ENCODE measurements at places on chromosomes 6 and 20.

- DNase-seq, result peak; percentile 70
These were observed 29.9 kb upstream of the PREP start for GRCh38 chr6:105432797-105433196.

GRCh38 chr20:34260208-34260942 is 19.2 kb downstream of the ASIP start:
- no peak for DNase-seq

DNA sequence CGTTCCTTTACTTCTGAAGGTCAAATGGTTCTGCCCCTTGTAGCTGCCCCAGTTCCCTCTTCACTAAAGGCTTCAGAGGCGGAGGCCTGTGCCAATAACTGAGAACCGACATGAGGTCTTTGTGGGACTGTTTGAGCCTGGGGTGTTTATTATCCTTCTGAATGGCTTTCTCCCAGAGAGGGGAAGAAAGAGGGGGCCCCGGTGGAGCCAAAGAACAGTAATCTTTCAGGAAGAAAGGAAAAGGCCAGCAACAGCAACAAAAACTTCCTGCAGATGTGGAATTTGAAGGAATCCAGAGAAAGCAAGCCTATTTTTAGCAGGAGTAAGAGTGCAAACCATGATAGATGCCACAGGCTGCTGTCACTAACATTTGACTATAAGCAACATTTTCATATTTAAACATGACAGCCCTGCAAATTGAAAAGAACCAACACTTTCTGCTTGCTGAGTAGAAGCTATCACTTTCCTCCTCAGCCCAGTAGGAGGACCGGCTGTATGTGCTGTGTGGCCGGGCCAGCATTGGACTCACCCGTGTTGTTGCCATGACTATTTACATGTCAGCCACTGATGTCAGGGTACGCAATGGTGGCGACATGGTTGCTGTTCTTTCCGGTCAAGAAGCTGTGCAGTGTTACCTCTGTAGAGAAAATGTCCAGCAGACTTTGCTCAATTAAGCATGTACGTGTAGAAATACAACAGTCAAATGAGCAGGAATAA is 121.3 kb downstream of the SOBP start:
- DNase-seq, result no peak

GRCh38 chr20:50957276-50957675 is 1.1 kb downstream of the DPM1 start:
- DNase-seq, result no peak

GRCh38 chr20:45467861-45468260 is 1.7 kb upstream of the WFDC2 start:
- DNase-seq, result no peak

DNA sequence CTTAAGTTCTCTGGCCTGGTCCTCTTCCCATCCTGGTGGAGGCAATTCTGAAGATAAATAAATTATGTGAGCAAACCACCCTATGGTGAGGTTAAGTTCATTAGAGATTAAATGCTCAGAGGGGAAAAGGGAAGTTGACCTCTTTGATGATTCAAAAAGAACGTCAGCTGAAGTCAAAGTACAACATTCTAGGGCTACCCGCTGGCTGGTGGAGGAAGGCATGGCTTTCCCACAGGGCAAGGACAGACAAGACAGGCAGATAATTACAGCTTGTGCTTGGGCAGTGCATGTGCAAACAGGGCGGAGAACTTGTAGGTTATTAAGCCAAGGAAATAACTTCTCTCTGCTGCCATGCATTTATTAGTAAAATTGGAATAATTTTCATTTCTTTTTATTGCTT is 91.0 kb upstream of the SLC24A3 start:
- no peak for DNase-seq

DNA sequence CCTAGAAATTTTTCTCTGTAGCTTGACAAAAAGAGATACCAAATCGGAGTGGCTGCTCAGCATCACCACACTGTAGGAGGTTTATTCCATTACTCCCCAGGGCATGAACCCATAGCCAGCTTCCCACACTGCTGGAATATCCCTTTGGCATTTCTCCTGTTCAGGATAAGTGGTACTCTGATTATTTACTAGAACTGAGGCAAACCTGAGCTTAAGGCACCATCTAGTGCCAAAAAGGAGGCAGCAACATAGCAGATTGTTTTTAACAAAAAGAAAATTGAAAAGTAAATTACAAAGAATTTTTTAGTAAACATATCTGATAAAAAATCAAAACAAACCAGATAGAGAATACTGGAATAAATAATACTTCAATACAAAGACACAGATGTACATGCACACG is 181.7 kb downstream of the WDR27 start:
- peak; percentile 18 for DNase-seq

DNA sequence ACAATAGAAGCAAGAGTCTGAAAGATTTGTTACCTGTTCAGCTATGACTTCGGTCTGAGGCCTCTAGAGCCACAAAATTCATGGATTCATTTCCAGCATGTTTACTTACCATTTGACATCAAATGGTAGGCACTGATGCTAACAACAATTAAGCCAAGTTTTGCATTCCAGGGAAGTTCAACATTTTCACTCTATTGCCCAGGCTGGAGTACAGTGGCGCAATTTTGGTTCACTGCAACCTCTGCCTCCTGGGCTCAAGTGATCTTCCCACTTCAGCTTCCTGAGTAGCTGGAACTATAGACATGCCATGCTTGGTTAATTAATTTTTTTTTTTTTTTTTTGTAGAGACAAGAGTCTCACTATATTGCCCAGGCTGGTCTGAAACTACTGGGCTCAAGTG is 114.1 kb upstream of the SGK1 start:
- DNase-seq, result no peak

- no peak for DNase-seq
These were observed 96.4 kb downstream of the TULP4 start for GRCh38 chr6:158408552-158409130.

GRCh38 chr6:14984519-14984853 is 261.4 kb upstream of the JARID2 start:
- DNase-seq, result peak; percentile 0

DNA sequence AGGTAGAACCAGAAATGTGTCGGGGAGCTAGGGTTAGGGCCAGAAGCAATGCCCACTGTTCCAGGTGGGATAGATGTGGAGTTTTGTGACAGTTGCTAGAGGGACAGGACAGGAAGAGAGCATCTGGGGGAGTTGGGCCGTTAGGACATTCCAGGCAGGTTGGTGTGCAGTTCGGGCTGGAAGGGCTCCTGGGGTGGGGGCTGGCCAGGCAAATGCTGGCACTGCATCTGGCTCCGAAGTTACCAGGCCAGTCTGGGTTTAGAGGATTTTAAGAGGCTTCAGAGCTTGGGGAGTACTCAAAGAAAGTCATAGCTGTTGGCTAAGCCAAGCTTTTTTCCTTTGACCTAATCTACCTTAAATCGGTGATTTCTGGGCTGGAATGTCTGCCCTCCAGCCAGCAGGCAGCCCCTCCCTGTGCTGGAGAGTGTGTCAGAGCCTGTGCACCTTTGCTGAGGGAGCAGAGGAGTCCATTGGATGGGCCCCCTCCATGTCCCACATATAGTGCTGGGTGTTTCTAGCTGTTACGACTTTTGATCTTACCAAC is 20.8 kb downstream of the PLCG1 start:
- DNase-seq, result no peak

- no peak for DNase-seq
These were observed 162.7 kb downstream of the MTHFD1L start for GRCh38 chr6:151027936-151028838.

GRCh38 chr6:147531321-147531720 is 22.8 kb downstream of the SAMD5 start:
- DNase-seq, result no peak

- no peak for DNase-seq
These were observed 51.2 kb downstream of the BMP6 start for GRCh38 chr6:7777074-7777473.

DNA sequence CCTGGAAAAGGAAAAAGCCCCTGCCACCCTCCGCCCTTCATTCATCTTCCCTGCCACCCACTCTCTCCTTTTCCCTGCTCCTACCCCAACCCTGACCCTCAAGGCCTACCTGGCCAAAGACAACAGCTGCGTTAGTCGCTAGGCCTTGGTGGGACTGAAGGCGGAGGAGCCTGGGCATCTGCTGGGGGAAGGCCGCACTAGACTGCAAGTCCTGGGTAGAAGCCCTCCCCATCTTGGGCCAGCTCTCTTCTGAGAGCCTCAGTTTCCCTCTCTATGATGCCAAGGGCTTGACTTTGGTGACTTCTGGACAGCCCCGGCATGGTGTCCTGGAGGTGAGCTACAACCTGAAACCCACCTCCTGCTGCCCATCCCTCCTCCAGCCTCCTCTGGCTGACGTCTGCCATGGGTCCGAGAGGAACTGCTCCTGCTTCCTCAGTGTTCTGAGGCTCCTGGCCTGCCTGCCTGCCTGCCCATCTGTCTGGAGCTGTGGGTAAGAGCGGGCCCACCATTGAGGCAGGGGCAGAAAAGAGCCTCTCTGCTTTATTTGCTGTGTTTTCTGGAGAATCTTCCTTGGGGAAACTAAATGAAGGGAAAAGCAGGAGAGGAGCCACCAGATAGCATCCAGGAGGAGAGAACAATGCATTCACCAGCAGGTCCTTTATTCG is 7.5 kb upstream of the FOXC1 start:
- no peak for DNase-seq

- DNase-seq, result no peak
These were observed 147.8 kb downstream of the PHACTR3 start for GRCh38 chr20:59752101-59752586.

- DNase-seq, result peak; percentile 35
These were observed 1.4 kb downstream of the QKI start for GRCh38 chr6:163415620-163416556.

DNA sequence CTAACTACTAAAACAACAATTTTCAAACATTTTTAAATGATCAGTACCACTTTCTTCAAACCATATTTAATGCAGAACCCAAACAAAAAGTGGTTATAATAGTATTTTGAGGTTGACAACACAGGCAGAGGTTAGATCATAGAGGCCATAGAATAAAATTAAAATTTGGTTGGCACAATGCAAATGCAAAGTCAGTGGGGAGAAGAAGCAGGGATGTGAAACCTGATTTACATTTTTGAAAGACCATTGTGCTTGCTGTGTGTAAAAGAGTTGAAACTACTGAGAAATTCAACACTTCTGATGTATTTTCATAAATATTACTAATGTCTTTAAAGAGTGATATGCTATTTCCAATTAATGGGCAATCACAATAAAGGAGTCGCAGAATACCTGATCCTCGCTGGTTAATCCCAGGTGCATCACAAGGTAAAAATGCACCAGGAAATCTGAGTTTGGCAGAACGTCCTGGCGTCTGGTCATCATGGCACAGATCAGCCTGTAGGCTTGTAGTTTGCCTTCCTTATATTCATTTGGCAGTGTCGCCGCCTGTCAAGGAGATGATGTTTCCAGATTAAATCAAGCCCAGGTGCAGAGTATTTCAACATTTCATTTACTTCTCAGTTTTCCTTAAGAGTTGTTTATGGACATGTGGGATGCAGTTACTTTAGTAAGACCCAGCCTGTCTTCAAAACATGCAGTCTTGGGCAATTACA is 141.2 kb downstream of the RALGAPA2 start:
- no peak for DNase-seq

DNA sequence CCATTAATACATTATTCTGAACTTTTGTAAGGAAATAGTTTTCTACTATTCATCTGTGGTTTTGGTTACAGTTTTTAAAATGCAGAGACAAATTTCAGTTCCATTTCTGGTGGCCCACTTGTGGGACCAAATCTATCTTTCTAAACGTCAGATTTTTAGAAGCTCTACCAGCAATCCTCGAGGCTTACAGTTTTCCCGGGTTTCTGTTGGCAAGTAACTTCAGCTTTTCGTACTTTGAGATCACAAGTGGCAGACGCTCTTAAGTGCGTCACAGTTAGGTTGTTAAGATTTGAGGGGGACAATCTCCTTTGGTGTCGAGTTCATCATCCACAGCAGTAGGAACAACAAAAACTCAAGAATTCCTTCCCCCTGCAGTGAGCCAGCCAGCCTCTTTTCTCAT is 60.0 kb downstream of the JARID2 start:
- no peak for DNase-seq

DNA sequence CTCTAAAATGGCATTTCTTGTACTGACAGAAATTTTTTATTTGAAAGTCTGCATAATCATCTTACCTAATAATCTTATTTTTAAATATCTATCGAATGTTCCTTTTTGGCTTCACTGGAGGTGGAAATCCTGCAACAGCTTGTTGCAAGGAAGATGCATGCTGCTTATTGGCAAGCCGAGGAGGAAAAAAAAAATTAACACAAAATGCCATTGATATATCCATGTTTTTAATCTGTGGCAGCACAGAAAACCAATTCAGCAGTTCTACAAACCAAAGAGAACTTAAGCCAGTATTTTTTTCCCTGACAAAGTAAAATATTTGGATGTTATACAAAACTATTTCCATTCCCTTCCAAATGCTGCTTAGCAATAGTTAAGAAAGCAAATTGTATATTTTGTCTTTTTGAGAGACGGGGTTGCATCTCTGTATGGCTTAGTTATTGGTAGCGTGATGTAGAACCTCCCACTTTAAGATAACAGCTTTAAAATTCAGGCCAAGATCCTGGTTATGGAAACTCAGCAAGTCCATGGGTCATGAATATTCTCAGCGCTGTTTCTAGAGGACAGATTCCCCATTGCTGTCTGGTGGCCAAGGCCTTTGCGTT is 231.4 kb downstream of the TMEM242 start:
- no peak for DNase-seq

DNA sequence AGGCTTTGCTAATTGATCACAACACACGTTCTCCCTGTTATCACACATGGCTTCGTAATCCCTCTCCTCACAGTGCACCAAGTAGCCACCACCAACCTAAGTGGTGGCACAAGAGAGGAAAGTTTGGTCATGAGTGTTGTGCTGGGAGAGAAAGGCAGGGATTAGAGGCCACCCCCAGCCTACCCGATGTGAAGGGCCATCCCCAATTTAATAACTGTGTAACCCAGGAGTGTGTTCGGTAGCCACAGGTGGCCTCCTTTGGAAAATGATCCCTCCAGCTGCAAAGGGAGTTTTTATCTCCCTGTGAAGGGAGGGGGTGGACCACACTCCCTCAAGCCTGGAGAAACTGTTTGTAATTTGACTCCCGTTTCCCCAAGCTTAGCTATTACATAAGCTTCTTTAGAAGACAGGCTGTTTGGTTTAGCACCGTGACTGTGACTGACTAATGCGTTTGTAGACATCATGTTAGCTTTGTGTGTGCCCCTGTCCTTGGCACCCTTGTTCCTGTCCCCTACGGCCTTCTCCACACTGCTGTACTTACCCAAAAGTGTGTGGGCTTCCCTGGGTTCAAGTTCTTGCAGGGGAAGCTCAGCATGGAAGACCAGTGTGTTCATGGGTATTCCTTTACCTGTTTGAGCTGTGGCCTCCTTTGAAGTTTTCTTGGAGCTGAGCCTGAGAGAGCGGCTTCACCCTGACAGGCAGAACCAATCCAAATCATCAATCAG is 20.6 kb downstream of the PPP1R16B start:
- no peak for DNase-seq

All from amniotic stem cell (primary cell).